Endodermal cell (in vitro differentiated cells): ENCODE measurements at places on chromosomes 5 and 9. TPM values are rescaled to one million over a fixed set of nuclear protein-coding genes. Genes with fewer than 3 reads are reported as not detected.

GRCh38 chr5:167579693-167580055 is 711.8 kb upstream of the WWC1 start:
- H3K36me3 ChIP-seq = no peaks in the 10 kb centered on the region
- H3K4me3 ChIP-seq = no peak overlapping the region
- no peaks in the 10 kb centered on the region for H3K27me3 ChIP-seq
- peaks cover 10% of the 10 kb centered on the region for H3K4me1 ChIP-seq

- H3K27ac ChIP-seq = no peak overlapping the region
- peak overlapping the region; percentile 89 for H3K4me3 ChIP-seq
- DNase-seq = no peak
These were observed 652 bp upstream of the TMEM161B start for GRCh38 chr5:88269222-88269771.

DNA sequence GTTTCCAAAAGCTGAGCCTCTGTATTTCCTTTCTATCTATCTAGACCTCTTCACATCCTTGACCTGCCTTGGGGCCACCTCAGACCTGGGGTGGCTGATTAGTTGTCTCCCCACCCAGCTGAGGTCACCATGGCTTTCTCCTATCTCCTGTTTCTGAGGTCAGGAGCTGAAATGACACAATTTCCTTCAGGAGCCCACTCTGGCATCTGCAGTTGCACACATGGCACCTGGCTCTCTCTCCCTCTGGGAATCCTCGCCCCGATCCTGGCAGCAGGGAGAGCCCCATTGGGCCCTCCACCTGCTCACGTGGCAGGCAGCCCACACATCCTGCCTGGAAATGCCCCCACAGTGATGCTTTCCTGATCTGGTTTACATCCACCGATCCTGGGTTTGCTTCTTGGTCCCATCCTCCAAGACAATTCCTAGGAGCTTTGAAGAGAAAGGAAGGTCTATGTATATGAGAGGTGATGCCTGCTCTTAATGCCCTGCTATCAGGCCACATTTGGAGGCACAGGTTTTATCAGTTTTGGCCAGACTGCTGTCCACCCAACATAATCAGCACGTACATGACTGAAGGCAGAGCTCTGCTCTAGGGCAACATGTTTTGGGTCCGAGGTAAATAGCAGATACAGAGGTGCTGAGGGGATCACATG is 53.7 kb downstream of the MARCHF3 start:
- H3K4me3 ChIP-seq = no peak overlapping the region
- H3K4me1 ChIP-seq = no peaks in the 10 kb centered on the region
- no peak for DNase-seq

DNA sequence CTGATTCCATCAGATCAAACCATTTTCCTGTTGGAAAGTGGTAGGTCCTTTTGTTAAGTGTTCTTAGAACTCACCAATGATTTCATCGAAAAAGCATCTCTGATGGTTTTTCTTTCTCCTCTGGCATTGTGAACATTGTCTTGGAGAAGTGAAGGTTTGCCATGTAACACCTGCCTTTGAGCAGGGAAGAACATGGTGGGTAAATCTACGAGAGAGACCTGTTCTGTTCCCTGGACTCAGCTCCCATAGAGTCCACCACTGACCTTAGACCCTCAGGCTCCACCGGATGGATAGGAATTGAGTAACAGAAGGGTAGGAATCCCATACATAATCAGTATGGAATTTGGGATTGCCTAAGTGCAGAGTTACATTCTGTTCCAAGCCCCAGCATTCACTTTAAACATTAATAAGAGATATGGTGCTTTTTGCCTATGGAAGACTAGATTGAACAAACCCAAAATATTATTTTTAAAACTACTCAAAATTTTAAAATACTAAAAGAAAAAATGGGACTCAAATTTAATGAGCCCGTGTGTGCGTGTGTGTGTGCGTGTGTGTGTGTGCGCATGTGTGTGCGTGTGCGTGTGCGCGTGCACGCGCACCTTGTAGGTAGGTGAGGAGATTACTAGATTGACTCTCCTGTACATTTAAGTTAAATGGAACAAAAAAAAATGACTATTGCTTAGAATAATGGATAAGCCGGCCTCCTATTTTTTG is 92.0 kb downstream of the C9orf152 start:
- no peak overlapping the region for H3K4me3 ChIP-seq
- DNase-seq = no peak
- H3K4me1 ChIP-seq = peaks cover 9% of the 10 kb centered on the region
- H3K27me3 ChIP-seq = no peaks in the 10 kb centered on the region
- H3K36me3 ChIP-seq = no peaks in the 10 kb centered on the region
- H3K27ac ChIP-seq = no peak overlapping the region

DNA sequence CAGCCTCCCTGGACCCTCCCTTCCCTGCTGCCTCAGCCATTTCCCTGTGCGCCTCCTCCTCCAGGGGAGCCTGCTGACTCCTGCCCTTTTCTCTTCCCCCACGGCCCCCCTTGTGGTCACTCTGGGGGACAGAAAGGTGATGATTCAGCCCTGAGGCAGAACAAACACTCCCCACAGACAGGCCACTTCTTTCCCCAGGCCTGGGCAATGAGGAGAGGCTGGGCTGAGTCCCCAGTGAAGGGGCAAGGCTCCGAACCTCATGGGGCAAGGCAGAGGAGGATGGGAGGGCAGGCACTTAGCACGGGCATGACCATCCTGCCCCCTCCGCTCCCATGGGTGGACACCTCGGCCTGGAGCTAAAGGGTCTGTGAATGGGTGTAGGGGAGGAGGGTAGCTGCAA is 21.0 kb downstream of the CSF1R start:
- no peak overlapping the region for H3K27ac ChIP-seq
- no peak overlapping the region for H3K4me3 ChIP-seq
- H3K36me3 ChIP-seq = no peaks in the 10 kb centered on the region
- H3K4me1 ChIP-seq = no peaks in the 10 kb centered on the region
- H3K27me3 ChIP-seq = no peaks in the 10 kb centered on the region

TAF11L10 gene
- total RNA-seq = not detected in 2 replicates

- H3K4me1 ChIP-seq = no peaks in the 10 kb centered on the region
- H3K36me3 ChIP-seq = no peaks in the 10 kb centered on the region
- H3K27ac ChIP-seq = no peak overlapping the region
- no peak overlapping the region for H3K4me3 ChIP-seq
These were observed 5.8 kb upstream of the RAB14 start for GRCh38 chr9:121207371-121207940.

DNA sequence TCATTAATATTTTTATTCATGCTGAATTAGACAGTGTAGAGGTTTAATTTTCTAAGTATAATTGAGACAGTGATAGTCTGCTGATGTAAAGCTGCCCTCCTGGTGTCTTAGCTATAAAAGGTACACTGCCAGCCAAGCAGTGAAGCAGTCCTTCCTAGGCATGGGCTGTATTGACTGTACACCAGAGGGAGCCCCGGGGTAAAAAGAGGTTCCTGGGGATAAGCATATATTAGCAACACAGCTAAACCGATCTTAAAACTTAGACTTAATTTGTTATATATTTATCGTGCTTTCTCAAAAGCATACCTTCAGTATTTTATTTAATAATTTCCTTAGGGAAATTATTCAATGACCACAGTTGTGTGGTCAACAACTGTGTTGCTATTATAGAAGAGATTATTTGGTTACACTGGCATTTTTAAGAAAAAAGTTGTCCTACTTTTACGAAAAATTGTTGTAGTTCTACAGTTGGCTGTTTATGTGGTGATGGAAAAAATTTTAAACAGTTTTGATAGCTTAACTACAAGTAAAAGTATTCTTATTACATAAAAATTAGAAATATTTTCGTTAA is 68.8 kb downstream of the ELL2 start:
- no peaks in the 10 kb centered on the region for H3K27me3 ChIP-seq
- H3K4me3 ChIP-seq = no peak overlapping the region
- peak; percentile 80 for DNase-seq

LHX3 gene
- total RNA-seq = not detected in 2 replicates

- H3K36me3 ChIP-seq = no peaks in the 10 kb centered on the region
- no peak for DNase-seq
- H3K27me3 ChIP-seq = no peaks in the 10 kb centered on the region
- no peaks in the 10 kb centered on the region for H3K4me1 ChIP-seq
- H3K27ac ChIP-seq = no peak overlapping the region
- no peak overlapping the region for H3K4me3 ChIP-seq
These were observed 50.6 kb upstream of the CLK4 start for GRCh38 chr5:178677429-178677828.

- H3K36me3 ChIP-seq = no peaks in the 10 kb centered on the region
- DNase-seq = no peak
- no peaks in the 10 kb centered on the region for H3K27me3 ChIP-seq
- H3K4me3 ChIP-seq = no peak overlapping the region
- H3K27ac ChIP-seq = no peak overlapping the region
These were observed 108.5 kb downstream of the PSAT1 start for GRCh38 chr9:78405461-78405860.

PCDHGA3 gene
- total RNA-seq = 0.14 TPM in 1 of 3 replicates, not detected in the others

DNA sequence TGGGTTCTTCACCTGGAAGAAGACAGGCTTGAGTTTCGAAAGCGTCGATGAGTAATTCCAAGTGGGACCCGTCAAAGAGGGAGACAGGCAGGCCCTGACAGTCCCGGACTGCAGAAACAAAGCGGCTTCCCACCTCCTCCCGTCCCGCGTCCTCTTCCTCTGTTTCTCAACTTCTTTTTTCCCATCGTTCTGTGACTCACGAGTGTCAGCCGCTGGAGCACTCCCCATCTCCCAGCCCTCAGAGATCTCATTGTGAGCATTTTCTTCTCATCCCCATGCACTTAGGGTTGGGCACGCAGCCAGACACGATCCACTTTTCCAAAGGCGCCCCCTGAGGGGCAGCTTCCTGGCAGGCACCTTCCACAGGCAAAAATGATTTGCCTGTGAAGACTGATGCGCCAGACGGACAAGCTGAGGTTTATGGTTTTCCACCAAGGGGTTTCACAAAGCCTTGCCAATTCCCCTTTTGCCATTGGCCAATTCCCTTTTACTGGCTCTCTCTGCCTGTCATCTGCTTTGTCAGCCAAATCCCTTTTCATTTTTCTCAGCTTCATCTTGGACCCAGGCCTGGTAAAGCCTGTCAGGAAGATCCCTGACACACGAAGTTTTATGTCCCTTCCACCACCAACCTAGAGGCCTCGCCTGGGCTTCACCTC is 86.5 kb upstream of the ANKRD55 start:
- H3K4me1 ChIP-seq = no peaks in the 10 kb centered on the region
- H3K36me3 ChIP-seq = no peaks in the 10 kb centered on the region
- H3K27ac ChIP-seq = no peak overlapping the region
- H3K27me3 ChIP-seq = no peaks in the 10 kb centered on the region
- no peak for DNase-seq

DNA sequence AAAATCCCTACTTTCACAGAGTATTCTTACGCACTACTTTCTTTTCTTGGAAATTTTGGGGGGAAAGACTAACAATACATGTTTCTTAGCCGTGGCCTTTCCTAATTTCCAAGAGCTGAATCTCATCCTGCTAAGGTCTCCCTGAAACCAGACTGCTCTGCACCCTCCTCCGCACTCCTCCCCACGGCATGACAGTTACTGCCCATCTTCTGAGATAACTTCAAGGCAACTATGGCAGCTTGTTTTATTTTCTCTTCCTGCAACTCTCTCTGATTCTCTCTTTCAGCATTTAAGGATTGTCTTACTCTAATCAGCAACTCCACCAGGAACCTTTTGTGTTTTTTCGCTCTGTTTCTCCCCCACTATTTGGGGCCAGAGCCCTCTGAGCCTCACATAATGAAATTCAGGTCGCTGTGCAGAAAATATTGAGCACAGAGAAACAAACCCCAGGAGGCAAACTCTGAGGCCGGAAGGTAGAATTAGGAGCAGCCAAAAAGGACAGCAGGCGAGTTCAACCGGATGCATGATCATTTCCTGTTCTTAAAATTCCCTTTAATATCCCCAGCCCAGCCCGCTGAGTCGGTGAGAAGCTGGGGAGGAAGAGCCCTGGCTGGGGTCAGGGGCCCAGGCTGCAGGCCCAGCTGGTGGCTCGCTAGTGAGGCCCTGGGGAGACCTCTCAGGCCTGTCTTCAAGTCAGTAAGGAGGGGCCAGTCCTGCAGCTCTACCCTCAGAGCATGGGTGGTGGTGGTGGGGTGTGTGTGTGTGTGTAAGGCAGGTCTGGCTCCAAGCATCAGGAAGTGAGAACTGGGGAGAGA is 213.6 kb upstream of the S1PR3 start:
- no peaks in the 10 kb centered on the region for H3K27me3 ChIP-seq
- H3K36me3 ChIP-seq = no peaks in the 10 kb centered on the region
- H3K4me3 ChIP-seq = no peak overlapping the region
- no peak overlapping the region for H3K27ac ChIP-seq

TGFBI gene
- 4.3 to 8.4 TPM (median 4.9 TPM) in 3 replicates for total RNA-seq

GRCh38 chr5:153476767-153477166 is 13.7 kb upstream of the GRIA1 start:
- H3K4me3 ChIP-seq = no peak overlapping the region
- no peak overlapping the region for H3K27ac ChIP-seq
- H3K27me3 ChIP-seq = no peaks in the 10 kb centered on the region
- no peaks in the 10 kb centered on the region for H3K4me1 ChIP-seq

GCNT1 gene
- 70.6 and 78.2 TPM in 2 replicates for total RNA-seq

- H3K4me1 ChIP-seq = peaks cover 7% of the 10 kb centered on the region
- H3K4me3 ChIP-seq = no peak overlapping the region
- no peaks in the 10 kb centered on the region for H3K27me3 ChIP-seq
- no peak overlapping the region for H3K27ac ChIP-seq
- no peak for DNase-seq
- H3K36me3 ChIP-seq = no peaks in the 10 kb centered on the region
These were observed 669.0 kb downstream of the LRRC70 start for GRCh38 chr5:63247651-63248050.

GRCh38 chr9:92097997-92098482 is 17.2 kb downstream of the SPTLC1 start:
- no peaks in the 10 kb centered on the region for H3K4me1 ChIP-seq
- H3K36me3 ChIP-seq = peaks cover 62% of the 10 kb centered on the region
- no peak overlapping the region for H3K27ac ChIP-seq
- DNase-seq = peak; percentile 96
- no peaks in the 10 kb centered on the region for H3K27me3 ChIP-seq

DNA sequence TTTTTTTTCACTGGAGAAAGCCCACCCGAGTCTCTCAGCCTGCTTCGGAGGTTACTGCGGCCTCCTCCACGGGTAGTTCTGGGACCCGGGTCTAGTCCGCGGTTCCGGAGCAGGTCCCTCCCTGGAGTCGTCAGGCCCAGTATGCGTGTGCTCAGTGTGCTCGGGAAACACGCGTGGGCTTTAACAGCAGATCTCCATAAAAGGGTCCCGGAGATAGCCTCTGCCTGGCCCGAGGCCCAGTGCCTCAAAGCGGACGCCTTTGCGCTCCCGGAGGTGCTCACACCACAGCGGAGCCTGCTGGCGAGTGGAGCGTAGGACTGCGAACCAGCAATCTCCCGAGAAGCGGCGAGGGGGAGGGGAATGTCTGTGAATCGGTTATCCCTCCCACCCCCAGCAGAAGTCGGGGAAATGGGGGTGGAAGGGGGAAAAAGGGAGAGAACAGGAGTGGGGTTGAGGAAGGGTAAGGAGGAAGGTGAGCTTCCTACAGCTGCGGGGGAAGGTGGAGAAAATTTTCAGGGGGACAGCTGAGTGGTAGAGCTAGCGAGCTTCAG is 28.7 kb downstream of the CDKN2A start:
- DNase-seq = peak; percentile 89
- H3K27me3 ChIP-seq = peaks cover 98% of the 10 kb centered on the region
- peak overlapping the region; percentile 77 for H3K4me3 ChIP-seq
- no peak overlapping the region for H3K27ac ChIP-seq
- no peaks in the 10 kb centered on the region for H3K4me1 ChIP-seq
- H3K36me3 ChIP-seq = no peaks in the 10 kb centered on the region

ST8SIA4 gene
- 23.3 to 74.3 TPM (median 25.2 TPM) in 3 replicates for total RNA-seq
